HTR-8/SVneo (cell line): ENCODE measurements at places on chromosomes 11 and 22.

DNA sequence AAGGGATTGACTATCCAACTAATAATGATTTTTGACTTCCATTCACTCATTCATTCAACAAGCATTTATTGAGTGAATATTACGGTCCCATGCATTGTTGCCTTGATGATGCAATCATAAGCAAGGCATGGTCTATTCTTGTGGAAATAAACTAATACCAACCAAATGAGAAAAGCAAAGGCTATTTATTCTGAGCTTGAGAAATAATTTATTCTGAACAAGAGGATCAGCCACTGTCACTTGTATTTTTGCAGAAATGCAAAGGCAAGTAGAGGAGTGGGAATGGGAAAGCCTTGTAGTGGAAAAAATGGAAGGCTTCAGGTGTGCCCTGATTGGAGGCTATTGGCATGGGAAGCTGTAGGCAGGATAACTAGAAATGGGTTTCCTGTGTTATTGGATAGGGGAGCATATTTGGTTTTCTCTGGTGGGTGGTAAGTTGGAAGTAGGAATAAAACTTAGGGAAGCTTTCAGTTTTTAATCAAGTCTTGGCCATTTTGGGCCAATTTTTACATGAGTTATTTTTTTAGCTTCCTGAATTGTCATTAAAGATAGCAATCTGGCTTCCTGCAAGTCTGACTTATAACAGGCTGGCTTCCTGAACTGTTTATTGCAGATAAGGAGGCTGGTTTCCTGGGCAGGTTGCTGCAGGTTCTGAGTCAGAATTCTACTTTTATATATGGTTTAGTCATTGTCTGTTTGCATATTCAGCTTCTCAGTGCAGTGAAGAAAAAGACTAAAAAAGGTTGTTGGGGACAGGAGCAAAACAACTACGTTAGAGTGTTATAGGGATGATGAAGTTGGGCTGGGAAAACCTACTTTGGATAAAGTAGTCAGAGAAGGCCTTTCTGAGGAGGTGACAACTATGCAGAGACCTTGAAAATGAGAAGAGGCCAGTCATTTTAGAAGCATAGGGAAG lies 106.7 kb downstream of the APIP start:
- DNase-seq, result no peak

GRCh38 chr11:123484448-123484847 lies 54.4 kb downstream of the GRAMD1B start:
- no peak for DNase-seq

GRCh38 chr22:44206330-44206645 lies 25.6 kb downstream of the PARVG start:
- no peak for DNase-seq

- no peak for DNase-seq
Measured at GRCh38 chr11:46359953-46360352, 12.7 kb downstream of the DGKZ start.

GRCh38 chr11:70644343-70645060 lies 246.2 kb downstream of the CTTN start:
- DNase-seq, result no peak

GRCh38 chr11:83159902-83160865 lies 3.3 kb downstream of the PCF11 start:
- DNase-seq, result no peak

- DNase-seq, result no peak
Measured at GRCh38 chr11:74072721-74073120, 63.8 kb upstream of the UCP3 start.

DNA sequence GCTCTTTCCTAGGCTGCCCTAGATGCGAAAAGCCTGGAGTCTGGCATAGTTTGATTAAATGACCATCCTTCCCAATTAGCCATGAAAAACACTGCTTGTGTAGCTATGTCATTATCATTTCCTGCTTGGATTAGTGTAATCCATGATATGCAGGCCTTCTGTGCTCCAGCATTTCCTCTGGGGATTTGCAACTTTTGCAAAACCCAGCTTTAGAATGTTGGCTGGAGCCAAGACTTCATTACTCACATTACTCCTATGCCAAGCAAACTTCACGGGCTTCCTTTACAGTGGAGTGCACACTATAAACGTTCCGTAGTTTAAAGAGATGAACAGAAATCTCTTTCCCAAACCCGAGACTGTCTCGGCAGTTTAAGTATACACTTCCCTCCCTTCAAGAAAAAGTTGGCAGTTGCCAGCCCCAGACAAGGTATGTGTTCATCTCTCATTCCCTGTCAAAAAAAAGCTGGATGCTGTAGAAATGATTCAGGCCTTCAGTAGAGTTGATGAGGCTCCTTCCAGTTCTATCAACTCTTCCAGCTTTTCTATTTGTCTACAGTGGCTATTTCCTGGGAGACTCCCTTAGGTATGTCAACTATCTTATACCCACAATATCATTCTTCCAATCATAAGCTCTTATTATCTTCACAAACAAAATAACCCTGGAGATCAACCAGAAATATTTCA lies 180.0 kb downstream of the MAML2 start:
- DNase-seq, result no peak

- no peak for DNase-seq
Measured at GRCh38 chr11:105108247-105108646, 31.3 kb downstream of the CARD18 start.

- no peak for DNase-seq
Measured at GRCh38 chr11:34936945-34937629, 20.7 kb downstream of the PDHX start.

- DNase-seq, result no peak
Measured at GRCh38 chr22:44366372-44367300, 53.9 kb upstream of the SHISAL1 start.

- no peak for DNase-seq
Measured at GRCh38 chr11:36240801-36241200, 48.4 kb downstream of the COMMD9 start.

- no peak for DNase-seq
Measured at GRCh38 chr22:19107730-19108074, 14.5 kb downstream of the DGCR2 start.

DNA sequence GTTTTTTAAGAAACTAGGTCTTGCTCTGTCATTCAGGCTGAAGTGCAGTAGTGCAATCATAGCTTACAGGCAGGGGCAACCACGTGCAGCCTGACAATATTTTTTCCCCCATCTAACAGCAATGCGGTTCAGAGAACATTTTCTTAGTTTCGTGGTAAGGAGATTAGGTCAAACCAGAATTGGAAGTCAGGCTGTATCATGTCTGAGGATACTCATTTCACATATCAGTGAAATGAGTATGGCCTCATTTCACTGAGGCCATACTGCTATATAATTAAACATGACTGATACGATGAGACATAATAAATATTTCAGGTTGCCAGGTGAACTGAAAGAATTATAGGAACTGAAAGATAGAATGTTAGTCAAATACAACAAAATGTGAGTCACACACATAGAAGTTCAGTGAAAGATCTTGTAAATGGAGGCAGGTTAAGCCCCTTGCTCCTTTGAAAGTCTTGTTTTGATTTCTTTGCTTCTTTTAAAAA lies 32.5 kb upstream of the IZUMO1R start:
- no peak for DNase-seq

GRCh38 chr11:2445746-2446551 lies 1.1 kb downstream of the KCNQ1 start:
- no peak for DNase-seq

DNA sequence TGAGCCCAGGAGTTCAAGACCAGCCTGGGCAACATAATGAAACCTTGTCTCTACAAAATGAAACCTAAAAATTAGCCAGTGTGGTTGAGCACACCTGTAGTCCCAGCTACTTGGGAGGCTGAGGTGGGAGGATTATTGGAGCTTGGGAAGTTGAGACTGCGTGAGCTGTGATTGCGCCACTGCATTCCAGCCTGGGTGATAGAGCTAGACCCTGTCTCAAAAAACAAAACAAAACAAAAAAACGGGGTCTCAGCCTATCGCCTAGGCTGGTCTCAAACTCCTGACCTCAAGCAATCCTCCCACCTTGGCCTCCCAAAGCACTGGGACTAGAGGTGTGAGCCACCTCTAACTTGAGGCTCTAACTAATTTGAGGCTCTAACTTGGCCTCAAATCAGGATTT lies 13.6 kb downstream of the PPIL2 start:
- no peak for DNase-seq

DNA sequence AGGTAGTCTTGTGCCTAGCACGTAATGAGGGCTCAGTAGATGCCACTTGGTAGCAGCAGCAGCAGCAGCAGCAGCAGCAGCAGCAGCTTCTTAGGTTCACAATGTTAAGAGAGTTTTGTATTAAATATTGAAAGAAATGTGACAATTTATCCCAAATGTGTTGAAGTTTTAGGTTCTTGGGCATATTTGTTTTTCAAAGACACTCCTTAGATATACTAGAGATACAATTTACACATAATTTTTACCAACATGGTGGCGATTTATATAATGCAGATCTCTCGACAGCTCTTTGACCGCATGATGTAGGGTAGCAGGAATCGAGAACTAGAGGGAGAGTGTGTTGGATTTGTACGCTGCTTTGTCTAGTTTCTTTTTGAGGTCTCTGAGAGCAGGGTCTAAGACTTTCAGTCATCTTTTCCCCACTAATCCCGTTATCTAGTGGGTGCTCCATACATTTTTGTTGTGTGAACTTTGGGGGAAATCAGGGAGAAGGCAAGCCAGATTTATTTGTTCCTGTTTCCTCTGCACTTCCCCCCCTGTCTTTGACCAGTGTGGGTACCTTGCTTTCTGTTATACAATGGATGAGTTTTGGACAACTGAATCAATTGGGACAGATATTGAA lies 1.4 kb downstream of the FDX1 start:
- no peak for DNase-seq

- peak; percentile 79 for DNase-seq
Measured at GRCh38 chr22:36365020-36365411, 22.8 kb downstream of the MYH9 start.

DNA sequence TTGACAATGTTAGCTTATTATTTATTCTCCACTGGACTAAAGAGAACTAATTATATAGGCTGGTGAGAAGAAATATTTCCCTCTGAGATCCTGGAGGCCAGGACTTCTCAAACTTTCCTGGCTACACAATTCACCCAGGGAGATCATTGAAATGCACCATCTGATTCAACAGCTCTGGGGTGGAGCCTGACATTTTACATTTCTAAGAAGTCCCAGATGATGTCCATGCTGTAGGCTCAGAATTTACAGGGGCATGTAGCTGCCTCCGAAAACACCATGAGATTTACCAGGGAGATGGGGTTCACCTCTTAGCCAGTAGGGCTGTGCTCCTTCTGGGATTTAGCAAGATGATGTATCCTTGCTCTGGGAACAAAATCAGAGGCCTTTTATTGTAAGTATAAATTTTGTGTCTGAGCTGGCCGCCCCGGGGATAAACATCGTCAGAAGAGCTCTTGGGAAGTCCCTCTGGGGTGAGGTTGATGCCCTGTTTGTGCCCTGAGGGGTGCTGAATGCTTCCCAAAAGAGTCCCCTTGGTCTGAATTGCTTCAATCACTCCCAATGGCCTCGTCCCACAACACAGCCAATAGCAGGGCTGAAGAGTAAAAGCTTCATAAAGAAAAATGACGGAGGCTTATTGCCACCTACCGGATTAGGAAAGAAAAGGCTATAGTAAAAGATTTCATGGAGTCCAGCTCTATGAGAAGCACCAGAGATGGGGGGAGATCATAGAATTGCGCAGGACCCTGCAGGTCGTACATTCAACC lies 33.4 kb upstream of the API5 start:
- DNase-seq, result peak; percentile 48

DNA sequence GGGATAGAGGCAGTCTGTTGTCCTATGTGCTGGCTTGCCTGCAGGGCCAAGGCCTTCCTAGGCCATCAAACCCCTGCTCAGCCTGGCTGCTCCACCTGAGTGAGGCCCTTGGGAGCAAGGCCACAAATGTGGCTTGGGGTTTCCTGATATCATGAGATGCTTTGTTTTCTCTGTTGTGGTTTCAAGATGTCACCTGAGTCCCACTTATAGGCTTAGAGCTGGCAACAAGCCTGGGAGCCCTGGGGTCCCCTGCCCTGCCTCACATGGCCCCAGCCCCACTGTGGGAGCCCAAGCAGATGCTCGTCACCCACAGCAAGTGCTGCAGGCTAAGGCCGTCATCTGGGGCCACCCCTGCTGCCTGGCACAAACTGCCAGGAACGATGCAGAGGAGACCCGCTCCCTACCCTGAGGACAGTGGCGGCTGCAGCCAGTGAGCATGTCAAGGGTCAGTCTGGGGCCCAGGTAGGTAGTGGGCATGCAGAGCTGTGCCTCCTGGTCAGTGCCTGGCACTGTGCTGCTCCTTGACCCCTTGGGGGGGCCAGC lies 75.4 kb upstream of the KCNQ1OT1 start:
- no peak for DNase-seq

GRCh38 chr11:342328-342727 lies 21.7 kb upstream of the IFITM3 start:
- no peak for DNase-seq

GRCh38 chr11:122977470-122978298 lies 4.0 kb downstream of the BSX start:
- no peak for DNase-seq

GRCh38 chr22:28907311-28908008 lies 24.1 kb downstream of the ZNRF3 start:
- DNase-seq, result no peak

- DNase-seq, result no peak
Measured at GRCh38 chr22:47691152-47691895, 928.9 kb downstream of the TBC1D22A start.
